ENCODE measurements at places on chromosomes 3 and 15.

DNA sequence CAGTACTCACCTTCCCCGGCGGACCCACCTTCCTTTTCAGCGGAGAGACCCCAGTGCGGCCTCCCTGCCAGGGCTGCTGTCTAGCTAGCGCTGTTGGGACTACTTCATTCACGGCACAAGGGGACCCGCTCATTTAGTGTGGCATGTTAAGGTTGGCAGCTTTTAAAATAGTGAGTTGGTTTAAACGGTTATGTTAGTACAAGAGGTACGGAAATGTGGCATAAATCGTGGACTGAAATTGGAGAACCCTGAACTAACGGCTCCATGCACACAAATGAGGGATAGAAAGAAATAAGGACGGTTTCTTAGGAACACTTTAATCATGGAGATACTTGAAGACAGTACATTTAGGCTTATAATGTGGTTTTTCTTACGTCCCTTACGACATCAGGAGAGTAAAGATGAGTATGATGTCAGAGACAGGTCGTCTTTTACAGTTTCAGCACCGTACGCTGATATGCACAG, 752 bp downstream of the CEP63 start:
- peak overlapping the region; percentile 88 for H3K27ac ChIP-seq
- peaks cover 7% of the 10 kb centered on the region for H3K36me3 ChIP-seq
- H3K4me1 ChIP-seq = peaks cover 33% of the 10 kb centered on the region
- peak overlapping the region; percentile 99 for H3K4me3 ChIP-seq
- DNase-seq = peak; percentile 60
- no peaks in the 10 kb centered on the region for H3K27me3 ChIP-seq

- H3K36me3 ChIP-seq = no peaks in the 10 kb centered on the region
- no peak overlapping the region for H3K4me3 ChIP-seq
- peaks cover 6% of the 10 kb centered on the region for H3K27me3 ChIP-seq
- H3K4me1 ChIP-seq = no peaks in the 10 kb centered on the region
- DNase-seq = no peak
Measured at GRCh38 chr3:32821686-32822296, 4.0 kb downstream of the TRIM71 start.

GRCh38 chr3:135246027-135246426, 451.0 kb downstream of the EPHB1 start:
- no peak overlapping the region for H3K27ac ChIP-seq
- H3K4me3 ChIP-seq = no peak overlapping the region
- H3K4me1 ChIP-seq = no peaks in the 10 kb centered on the region
- no peaks in the 10 kb centered on the region for H3K36me3 ChIP-seq
- DNase-seq = no peak

GRCh38 chr15:69499521-69500211, 47.0 kb downstream of the RPLP1 start:
- H3K4me3 ChIP-seq = no peak overlapping the region
- H3K36me3 ChIP-seq = no peaks in the 10 kb centered on the region
- H3K27me3 ChIP-seq = no peaks in the 10 kb centered on the region
- H3K27ac ChIP-seq = no peak overlapping the region
- H3K4me1 ChIP-seq = no peaks in the 10 kb centered on the region
- DNase-seq = peak; percentile 7

- H3K4me1 ChIP-seq = peaks cover 20% of the 10 kb centered on the region
- H3K4me3 ChIP-seq = no peak overlapping the region
- H3K27me3 ChIP-seq = no peaks in the 10 kb centered on the region
- no peak for DNase-seq
- H3K27ac ChIP-seq = no peak overlapping the region
Measured at GRCh38 chr3:113607219-113607596, 74.9 kb downstream of the SIDT1 start.

DNA sequence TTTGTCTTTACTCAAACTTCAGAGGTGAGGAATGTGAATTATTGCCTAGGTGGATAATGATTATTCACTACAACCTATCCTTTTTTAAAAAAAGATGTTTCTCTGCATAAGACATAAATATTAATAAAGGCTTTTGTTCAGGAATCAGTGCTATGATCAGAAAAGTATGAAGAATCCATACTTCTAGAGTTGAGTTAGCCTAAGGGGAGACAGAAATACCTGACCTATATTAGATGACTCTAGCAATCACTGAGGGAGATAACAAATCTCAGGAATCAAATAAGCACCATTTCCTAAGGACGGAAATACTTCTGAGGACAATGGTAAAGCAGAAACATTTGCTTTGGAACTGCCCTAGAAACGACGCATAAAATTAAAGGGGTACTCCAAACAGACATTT, 763.8 kb downstream of the GBE1 start:
- DNase-seq = no peak
- H3K27ac ChIP-seq = no peak overlapping the region
- H3K4me3 ChIP-seq = no peak overlapping the region
- H3K27me3 ChIP-seq = no peaks in the 10 kb centered on the region
- no peaks in the 10 kb centered on the region for H3K4me1 ChIP-seq

GRCh38 chr3:106678657-106679390, 698.4 kb upstream of the CCDC54 start:
- H3K36me3 ChIP-seq = no peaks in the 10 kb centered on the region
- no peak for DNase-seq
- H3K4me1 ChIP-seq = no peaks in the 10 kb centered on the region
- H3K4me3 ChIP-seq = no peak overlapping the region
- no peaks in the 10 kb centered on the region for H3K27me3 ChIP-seq

GRCh38 chr15:78715434-78715833, 74.4 kb upstream of the CHRNB4 start:
- no peaks in the 10 kb centered on the region for H3K4me1 ChIP-seq
- H3K27ac ChIP-seq = no peak overlapping the region
- no peak overlapping the region for H3K4me3 ChIP-seq

GRCh38 chr3:83218383-83219200, 1457.1 kb upstream of the GBE1 start:
- H3K27me3 ChIP-seq = no peaks in the 10 kb centered on the region
- DNase-seq = no peak
- H3K4me3 ChIP-seq = no peak overlapping the region
- H3K27ac ChIP-seq = no peak overlapping the region
- no peaks in the 10 kb centered on the region for H3K36me3 ChIP-seq

GRCh38 chr3:117398141-117398899, 688.7 kb downstream of the TUSC7 start:
- H3K4me1 ChIP-seq = no peaks in the 10 kb centered on the region
- no peaks in the 10 kb centered on the region for H3K27me3 ChIP-seq
- H3K27ac ChIP-seq = no peak overlapping the region
- no peak for DNase-seq
- H3K4me3 ChIP-seq = no peak overlapping the region
- no peaks in the 10 kb centered on the region for H3K36me3 ChIP-seq

DNA sequence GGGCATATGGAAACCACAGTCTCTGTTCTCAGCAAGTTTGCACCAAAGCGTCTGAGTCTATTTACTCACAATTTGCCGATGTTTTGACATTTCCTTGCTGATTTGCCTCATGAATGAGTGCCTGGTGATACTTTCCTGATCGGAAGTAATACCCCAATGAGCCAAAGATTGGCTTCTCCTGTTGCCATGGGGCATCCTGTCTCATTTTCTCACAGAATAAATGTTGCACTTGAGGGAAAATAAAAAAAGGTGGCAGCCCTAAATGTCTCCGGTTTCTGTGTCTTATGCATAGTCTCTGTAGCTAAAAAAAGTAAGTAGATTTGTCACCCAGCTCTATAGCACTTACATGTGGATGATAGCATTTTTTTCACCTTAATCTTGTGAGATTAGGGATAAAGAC, 73.7 kb upstream of the CADPS start:
- H3K4me1 ChIP-seq = no peaks in the 10 kb centered on the region
- H3K36me3 ChIP-seq = no peaks in the 10 kb centered on the region
- H3K27me3 ChIP-seq = no peaks in the 10 kb centered on the region
- H3K4me3 ChIP-seq = no peak overlapping the region
- H3K27ac ChIP-seq = no peak overlapping the region
- no peak for DNase-seq

DNA sequence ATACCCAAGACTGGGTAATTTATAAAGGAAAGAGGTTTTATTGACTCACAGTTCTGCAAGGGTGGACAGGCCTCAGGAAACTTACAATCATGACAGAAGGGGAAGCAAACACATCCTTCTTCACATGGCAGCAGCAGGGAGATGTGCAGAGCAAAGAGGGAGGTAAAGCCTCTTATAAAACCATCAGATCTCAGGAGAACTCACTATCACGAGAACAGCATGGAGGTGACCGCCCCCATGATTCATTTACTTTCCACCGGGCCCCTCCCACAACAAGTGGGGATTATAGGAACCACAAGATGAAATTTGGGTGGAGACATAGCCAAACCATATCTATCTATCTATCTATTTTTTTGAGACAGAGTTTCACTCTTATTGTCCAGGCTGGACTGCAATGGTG, 5.4 kb downstream of the GDPGP1 start:
- H3K27ac ChIP-seq = no peak overlapping the region
- peaks cover 8% of the 10 kb centered on the region for H3K4me1 ChIP-seq
- H3K27me3 ChIP-seq = no peaks in the 10 kb centered on the region

DNA sequence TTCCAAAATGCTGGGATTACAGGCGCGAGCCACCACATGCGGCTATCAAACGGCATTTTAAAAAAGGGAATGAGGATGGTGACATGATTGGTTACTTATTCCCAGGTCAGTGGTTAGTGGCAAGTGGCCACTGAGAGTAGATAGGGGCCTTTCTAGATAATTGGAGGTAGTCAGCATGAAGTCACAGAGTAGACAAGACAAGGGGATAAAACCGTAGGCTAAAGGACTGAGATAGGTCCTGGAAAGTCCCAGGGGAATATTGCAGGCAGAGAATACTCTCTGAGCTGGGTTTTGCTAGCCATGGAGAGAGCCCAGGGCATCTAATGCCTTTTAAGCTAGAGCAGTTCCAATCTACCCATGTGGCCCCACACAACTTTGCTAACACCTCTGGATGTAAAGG, 52.2 kb downstream of the KCNAB1 start:
- no peaks in the 10 kb centered on the region for H3K27me3 ChIP-seq
- H3K27ac ChIP-seq = no peak overlapping the region
- no peaks in the 10 kb centered on the region for H3K36me3 ChIP-seq
- no peak for DNase-seq

- no peak for DNase-seq
- peaks cover 4% of the 10 kb centered on the region for H3K36me3 ChIP-seq
- no peak overlapping the region for H3K4me3 ChIP-seq
Measured at GRCh38 chr15:44541282-44541958, 4.5 kb downstream of the EIF3J start.

- H3K4me3 ChIP-seq = no peak overlapping the region
- no peak overlapping the region for H3K27ac ChIP-seq
- no peaks in the 10 kb centered on the region for H3K4me1 ChIP-seq
- no peaks in the 10 kb centered on the region for H3K36me3 ChIP-seq
- no peaks in the 10 kb centered on the region for H3K27me3 ChIP-seq
Measured at GRCh38 chr3:177694316-177694715, 497.0 kb upstream of the TBL1XR1 start.

DNA sequence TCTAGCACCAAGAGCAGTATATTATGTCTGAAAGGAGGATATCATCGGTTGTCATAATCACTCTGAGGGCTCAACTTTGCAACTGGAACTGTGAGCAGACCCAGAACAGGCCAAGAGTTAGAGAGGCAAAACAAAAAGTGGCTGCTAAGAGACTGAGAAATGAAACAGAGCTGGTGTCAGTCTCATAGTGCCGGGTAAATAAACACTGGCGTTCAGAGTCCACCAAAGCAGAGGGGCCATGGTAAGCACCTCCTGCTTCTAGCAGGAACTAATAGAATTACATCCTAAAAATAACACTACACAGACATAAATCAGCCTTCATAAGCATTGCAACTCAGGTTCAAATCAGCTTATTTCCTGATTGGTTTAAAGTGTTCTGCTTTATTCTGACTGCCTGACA, 10.3 kb upstream of the IL12A start:
- H3K27me3 ChIP-seq = peaks cover 6% of the 10 kb centered on the region
- H3K27ac ChIP-seq = no peak overlapping the region
- no peaks in the 10 kb centered on the region for H3K4me1 ChIP-seq
- DNase-seq = no peak
- H3K4me3 ChIP-seq = no peak overlapping the region

GRCh38 chr3:152197451-152197850, 71.3 kb upstream of the MBNL1 start:
- H3K4me1 ChIP-seq = peaks cover 69% of the 10 kb centered on the region
- no peak for DNase-seq
- H3K27ac ChIP-seq = peak overlapping the region; percentile 63
- no peaks in the 10 kb centered on the region for H3K36me3 ChIP-seq

- no peaks in the 10 kb centered on the region for H3K4me1 ChIP-seq
- no peak overlapping the region for H3K4me3 ChIP-seq
- H3K36me3 ChIP-seq = no peaks in the 10 kb centered on the region
- no peak overlapping the region for H3K27ac ChIP-seq
Measured at GRCh38 chr3:187263270-187263669, 28.3 kb downstream of the MASP1 start.

DNA sequence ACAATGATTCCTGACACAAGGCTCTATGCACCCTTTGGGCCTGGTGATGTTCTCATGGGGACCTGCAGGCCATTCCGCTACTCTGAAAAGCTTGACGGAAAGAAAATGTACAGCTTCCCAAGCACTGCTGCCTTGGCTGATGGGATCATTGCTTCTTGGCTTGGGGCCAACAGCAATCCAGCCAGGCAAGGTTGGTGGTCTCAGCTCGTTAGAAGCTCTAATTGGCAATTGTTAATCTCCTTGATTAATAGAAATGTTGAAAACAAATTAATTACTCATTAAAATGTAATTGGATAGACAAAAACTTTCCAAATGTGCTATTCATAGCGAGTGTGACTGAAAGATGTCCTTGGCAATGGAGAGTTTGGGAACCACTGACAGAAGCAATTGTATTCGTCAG, 16.3 kb upstream of the MYZAP start:
- no peaks in the 10 kb centered on the region for H3K27me3 ChIP-seq
- no peak overlapping the region for H3K4me3 ChIP-seq
- H3K27ac ChIP-seq = no peak overlapping the region
- no peak for DNase-seq

- H3K36me3 ChIP-seq = no peaks in the 10 kb centered on the region
- H3K27me3 ChIP-seq = no peaks in the 10 kb centered on the region
- no peak for DNase-seq
- no peak overlapping the region for H3K4me3 ChIP-seq
Measured at GRCh38 chr3:22858486-22858885, 344.6 kb upstream of the UBE2E2 start.

DNA sequence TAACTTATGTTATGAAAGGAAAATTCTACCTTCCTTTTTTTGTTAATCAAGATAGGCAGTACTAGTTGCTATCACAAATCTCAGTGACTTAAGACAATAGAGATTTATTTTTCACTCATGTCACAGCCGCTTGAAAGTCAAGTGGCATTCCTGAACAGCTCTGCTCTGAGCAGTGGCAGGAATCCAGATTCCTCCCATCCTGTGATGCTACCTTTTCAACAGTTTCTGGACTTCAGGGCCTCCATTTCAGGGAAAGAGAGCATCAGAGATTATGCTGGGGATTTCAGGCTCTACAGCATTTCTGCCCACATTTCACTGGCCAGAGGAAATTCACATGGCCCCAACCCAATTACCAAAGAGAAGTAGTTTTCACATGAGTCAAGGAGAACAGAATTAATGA, 83.4 kb downstream of the IL1RAP start:
- H3K4me3 ChIP-seq = no peak overlapping the region
- no peaks in the 10 kb centered on the region for H3K36me3 ChIP-seq
- DNase-seq = no peak

GRCh38 chr3:187551416-187551815, 118.8 kb downstream of the SST start:
- no peaks in the 10 kb centered on the region for H3K27me3 ChIP-seq
- no peak for DNase-seq
- H3K4me1 ChIP-seq = no peaks in the 10 kb centered on the region
- no peaks in the 10 kb centered on the region for H3K36me3 ChIP-seq
- no peak overlapping the region for H3K4me3 ChIP-seq

- no peak overlapping the region for H3K4me3 ChIP-seq
- H3K27me3 ChIP-seq = no peaks in the 10 kb centered on the region
- peaks cover 32% of the 10 kb centered on the region for H3K4me1 ChIP-seq
- DNase-seq = no peak
Measured at GRCh38 chr15:90423801-90424319, 35.8 kb downstream of the IQGAP1 start.
